Activated naive CD4-positive, alpha-beta T cell treated with anti-CD3 and anti-CD28 coated beads, Interleukin-2, amount 10 ng/mL, durations not matched to agents 7 days and 5 days (primary cell): ENCODE measurements at places on chromosomes 7 and 10.

DNA sequence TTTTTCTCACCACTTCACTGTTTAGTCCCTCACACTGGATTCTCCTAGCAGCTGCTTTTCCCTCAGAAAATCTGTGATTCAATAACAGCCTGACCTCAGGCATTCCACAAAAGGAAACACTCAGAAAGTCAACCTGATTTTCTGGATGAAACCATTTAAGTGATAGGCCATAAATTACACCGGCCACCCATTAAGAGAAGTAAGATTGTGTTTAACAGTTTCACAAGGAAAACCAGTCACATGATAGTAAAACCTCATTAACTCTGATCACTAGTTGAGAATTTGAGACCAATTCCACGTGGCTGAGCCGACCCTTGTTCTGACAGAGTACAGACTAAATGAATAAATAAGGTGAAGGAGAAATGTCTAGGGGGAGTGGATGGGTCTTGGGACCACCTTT is 7.7 kb downstream of the GRM8 start:
- no peak for DNase-seq

GRCh38 chr10:23354630-23355279 is 10.2 kb upstream of the C10orf67 start:
- no peak for DNase-seq

GRCh38 chr7:98286701-98287485 is 5.4 kb downstream of the BRI3 start:
- no peak for DNase-seq

- DNase-seq = no peak
Measured at GRCh38 chr10:8242295-8242872, 187.9 kb downstream of the GATA3 start.

- no peak for DNase-seq
Measured at GRCh38 chr10:67665491-67665890, 30.5 kb downstream of the CTNNA3 start.

DNA sequence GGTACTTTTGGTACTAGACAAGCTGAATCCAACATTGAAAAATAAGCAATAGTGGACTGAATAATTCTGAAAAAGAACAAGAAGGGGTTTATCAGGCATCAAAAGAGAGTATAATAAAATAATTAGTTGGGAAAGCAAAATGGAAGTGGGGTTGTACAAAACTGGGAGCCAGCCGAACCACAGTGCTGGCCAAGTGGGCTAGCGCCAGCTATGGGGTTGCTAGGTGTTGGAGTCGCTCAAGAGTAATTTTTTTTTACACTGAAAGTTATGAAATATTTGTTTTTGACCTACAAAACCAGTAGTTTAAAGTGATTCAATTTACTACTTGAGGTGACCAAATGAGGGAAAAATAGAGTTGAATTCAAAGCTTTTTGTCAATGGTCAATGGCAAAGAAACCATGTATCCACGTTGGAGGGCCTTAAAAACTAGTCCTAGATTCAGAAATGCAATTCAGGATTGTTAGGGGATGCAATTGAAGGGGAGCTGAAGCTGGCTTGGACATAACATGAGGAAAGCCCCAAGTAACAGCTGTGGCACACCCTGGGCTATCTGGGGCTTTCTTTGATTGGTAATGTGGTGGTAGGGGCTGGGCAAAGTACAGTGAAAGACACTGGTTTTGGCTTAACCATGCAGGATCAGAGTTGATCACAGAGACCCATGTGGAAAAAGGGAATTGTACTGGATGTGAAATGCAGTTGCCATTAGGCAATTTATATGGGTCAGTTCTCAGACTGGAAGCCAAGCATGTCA is 28.3 kb upstream of the MSMB start:
- DNase-seq = no peak

DNA sequence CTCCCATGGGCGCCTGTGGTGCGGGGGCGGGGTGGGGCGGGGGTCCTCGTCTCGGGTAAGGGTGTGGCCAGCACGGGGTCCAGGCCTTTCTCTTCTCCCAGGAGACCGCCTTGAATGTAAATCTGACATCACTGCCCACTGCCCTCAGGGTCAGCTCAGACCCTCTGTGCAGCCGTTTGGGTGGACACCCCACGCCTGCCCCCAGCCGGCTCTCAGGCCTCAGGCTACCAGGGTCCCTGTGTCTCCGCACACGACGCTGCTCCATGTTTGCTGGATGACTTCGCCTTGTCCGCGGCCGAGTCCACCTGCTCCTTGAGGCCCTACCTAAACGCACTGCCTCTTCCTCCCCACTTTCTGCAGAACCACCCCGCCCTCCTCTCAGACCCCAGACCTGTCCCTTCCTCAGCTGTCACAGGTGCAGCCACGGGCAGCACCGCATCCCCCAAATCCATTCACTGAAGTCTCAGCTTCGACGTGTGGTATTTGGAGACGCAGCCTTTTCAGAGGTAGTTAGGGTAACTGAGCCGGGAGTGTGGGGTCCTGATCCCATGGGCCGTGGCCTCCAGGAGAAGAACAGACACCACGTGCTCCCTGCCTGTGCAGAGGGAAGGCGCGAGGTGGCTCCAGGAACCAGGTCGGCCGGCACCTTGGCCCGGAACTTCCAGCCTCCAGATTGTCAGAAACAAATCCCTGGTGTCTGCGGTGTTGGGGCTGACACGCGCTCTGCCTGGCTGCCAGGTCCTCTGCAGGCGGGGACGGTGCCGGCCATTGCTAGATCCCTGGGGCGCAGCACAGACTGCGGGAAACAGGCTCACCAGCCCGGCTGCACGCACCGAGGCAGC is 97.4 kb upstream of the DIP2C start:
- no peak for DNase-seq

GRCh38 chr10:70816220-70816894 is 609 bp downstream of the SGPL1 start:
- peak; percentile 63 for DNase-seq

DNA sequence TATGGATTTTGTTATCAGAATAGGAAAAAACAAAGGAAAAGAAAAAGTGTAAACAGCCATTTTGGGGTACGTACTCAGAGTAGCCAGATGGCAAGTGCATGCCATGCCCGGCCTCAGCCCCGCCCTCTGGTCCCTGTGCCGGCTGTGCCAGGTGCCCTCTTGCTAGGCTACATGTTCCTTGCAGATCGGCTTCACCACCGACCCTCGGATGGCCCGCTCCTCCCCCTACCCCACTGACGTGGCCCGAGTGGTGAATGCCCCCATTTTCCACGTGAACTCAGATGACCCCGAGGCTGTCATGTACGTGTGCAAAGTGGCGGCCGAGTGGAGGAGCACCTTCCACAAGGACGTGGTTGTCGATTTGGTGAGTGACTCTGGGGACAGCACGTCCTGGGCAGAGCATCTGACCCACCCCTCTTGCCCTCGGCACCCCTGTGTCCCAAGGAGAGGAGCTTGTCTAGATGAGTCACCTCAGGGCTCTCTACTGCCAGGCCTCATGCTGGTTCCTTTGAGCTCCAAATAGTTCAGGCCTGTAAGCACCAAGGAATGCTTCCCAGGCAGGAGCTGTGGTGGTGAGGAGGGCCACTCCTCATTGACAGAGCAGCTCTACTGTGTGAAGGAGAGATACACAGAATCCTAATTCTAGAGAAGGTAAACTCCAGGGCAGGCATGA is 54.9 kb upstream of the ZMIZ2 start:
- DNase-seq = no peak

DNA sequence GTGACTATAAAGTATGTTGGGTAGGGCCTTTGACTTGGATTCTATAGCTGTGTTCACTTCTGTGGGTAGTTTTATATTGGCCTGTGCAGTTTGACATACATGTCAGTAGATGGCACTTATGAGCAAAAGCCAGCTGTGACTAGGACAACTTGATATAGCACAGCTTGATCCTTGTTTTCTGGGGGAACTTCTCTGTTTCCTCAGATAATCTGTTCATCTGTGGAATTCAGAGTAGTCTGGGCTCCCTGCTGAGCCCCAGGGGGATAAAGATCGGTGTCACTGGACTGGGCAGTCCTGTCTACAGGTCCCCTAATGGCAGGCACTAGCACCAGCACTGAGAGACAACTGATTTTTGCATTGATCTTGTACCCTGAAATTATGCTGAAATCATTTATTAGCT is 25.4 kb downstream of the CYP2C9 start:
- DNase-seq = no peak

- DNase-seq = no peak
Measured at GRCh38 chr10:125396676-125397075, 236.3 kb upstream of the CTBP2 start.

GRCh38 chr7:141003172-141004065 is 11.3 kb downstream of the MRPS33 start:
- DNase-seq = no peak

- DNase-seq = no peak
Measured at GRCh38 chr10:97551271-97551670, 21.3 kb upstream of the ANKRD2 start.

GRCh38 chr7:100604028-100604975 is 2.1 kb downstream of the PCOLCE start:
- peak; percentile 88 for DNase-seq

- no peak for DNase-seq
Measured at GRCh38 chr10:75630746-75631145, 199.3 kb downstream of the LRMDA start.

GRCh38 chr7:17939606-17940301 is 540 bp downstream of the SNX13 start:
- DNase-seq = peak; percentile 61

DNA sequence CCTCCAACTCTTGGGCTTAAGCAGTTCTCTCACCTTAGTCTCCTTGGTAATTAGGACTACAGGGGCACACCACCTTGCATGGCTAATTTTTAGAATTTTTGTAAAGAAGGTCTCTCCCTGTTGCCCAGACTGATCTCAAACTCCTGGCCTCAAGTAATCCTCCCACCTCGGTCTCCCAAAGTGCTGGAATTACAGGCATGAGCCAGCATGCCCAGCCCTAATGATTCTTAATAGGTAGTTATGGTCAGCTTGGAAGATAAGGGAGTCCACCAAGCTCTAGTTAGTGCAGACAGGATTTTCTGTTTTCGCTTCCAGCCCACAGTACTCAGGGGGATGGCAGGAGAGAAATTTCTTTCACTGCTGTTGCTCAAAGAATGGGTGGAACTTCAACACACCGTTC is 127.9 kb upstream of the PLXDC2 start:
- DNase-seq = no peak

- no peak for DNase-seq
Measured at GRCh38 chr10:21160116-21160515, 263.0 kb upstream of the NEBL start.

DNA sequence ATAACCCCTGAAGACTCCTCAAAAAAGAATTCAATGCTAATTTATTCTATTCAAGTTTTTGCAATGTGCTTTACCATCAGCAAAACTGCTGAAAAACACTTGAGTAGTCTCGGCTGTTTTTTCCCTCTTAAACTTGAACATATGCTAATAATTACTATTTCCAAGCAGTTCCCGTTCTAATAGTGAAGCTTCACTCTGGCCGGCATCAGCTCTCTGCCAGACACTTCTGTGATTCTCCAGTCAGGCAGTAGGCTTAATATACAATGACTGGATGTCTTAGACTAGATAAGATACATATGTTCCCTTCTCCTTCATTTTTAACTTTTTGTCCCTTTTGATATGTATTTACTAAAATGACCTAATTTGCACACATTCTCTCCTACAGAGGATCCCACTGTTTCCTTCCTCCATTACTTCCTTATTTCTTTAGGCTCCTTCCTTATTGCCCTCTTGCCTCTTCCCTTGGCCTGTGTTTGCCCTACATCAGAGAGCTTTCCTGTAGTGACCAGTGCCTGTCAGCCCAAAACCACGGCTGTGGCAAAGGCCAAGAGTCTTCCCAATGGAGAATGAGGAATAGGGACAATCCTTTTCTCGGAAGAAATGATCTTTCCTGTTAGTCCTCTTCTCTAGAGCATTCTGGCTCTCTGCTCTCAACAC is 23.5 kb downstream of the HEPACAM2 start:
- no peak for DNase-seq

DNA sequence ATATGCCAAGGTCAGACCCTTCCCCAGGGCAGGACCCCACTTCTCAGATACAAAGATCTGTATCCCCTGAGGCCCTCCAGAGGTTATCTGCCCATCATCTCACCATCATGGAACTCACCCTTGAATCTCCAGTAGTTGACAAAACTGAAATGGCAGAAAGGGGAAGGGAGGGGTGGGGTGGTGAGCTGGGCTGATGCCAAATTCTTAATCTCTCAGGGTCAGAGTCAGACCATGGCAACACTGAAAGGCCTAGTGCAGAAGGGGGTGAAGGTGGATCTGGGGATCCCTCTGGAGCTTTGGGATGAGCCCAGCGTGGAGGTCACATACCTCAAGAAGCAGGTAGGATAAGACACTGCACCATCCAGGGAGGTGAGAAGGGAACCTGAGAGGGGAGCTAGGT is 3.1 kb downstream of the CNPY4 start:
- no peak for DNase-seq

DNA sequence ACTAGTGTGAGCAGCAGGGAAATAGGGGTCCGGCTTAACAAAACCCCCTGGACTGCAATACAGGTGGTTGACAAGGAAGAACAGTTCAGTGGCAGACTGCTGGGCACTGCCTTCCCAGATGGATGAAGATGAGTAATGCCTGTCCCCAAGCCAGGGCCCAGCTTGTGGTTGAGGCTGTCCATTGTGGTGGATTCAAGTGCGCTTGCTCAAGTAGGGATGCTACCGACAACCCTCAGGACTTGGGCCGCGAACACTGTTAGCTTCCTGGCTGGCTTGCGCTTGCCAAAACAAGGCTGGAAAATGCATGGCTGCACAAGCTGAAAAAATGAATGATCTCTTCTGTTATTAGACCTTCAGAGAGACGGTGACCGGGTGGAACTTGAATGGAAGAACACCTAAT is 116.1 kb upstream of the ACBD5 start:
- no peak for DNase-seq

- no peak for DNase-seq
Measured at GRCh38 chr7:43647339-43647672, 64.4 kb downstream of the STK17A start.

DNA sequence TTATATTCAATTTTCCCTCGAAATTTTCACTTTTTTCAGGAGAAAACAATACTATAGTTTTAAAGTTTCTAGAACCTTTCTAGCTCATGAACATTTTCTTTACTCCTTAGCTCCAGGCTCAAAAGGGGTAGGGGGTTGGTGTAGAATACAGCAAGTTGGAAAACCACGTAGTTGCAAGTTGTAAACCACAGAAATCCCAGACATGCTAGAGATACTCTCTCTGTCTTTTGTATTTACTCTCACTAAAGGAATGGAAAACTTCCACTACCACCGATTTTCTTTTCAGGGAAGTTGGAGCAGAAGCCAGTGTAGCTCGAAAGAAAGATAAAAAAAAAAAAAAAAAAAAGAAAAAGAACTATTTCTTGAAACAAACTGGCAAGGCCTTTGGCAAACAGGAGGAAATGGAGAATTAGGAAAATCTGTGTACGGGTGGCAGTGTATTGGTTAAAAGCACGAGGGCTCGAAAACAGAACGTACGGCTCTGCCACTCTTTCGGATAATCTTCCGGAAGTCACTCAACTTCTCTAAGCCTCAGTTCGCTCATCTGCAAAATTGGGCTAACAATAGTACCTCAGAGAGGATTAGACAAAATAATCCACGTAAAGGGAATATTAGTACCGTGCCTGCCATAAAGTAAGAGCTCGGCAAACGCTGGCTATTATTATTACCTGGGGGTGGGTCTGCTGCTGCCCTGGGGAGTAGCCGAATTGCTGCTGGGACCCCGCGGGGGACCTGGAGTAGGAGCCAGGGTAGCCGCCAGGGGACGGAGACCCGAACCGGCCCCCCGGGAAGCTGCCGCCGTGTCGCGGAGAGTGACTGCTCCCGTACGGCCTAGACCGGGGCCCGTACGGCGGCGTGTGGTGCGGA is 628 bp downstream of the MPLKIP start:
- peak; percentile 28 for DNase-seq
